ENCODE measurements at places on chromosomes 4 and X.

DNA sequence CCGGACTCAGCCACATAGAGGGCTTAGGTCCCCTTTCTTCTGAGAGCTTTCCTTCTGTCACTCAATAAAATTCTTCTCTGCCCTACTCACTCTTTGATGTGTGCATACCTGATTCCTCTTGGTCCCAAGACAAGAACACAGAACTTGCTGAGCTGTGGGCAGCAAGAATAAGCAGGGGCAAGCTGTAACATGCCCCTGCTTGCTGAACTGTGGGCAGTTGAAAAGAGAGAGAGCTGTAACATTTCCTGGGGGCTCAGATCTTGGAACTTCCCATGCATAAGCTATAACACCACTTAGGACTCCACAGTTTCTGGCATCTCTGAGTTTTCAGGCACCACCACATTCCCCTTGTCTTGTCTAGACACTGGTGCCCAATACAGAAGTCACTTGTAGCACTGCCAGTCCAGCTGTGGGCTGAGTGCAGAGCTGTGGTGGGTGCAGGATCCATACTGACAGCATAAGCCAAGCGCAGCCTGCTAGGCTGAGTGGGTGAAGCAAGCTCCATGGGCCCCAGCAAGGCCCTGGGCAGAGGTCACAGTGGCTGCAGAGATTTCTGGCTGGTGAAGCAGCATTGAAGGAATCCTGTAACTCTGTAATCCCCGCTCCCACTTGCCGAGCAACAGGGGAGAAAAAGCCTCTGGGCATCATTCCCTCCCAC, 241.2 kb downstream of the PCDH10 start:
- no peak for DNase-seq

- DNase-seq, result no peak
These were observed 47.9 kb upstream of the RGN start for GRCh38 chrX:47030339-47030738.

DNA sequence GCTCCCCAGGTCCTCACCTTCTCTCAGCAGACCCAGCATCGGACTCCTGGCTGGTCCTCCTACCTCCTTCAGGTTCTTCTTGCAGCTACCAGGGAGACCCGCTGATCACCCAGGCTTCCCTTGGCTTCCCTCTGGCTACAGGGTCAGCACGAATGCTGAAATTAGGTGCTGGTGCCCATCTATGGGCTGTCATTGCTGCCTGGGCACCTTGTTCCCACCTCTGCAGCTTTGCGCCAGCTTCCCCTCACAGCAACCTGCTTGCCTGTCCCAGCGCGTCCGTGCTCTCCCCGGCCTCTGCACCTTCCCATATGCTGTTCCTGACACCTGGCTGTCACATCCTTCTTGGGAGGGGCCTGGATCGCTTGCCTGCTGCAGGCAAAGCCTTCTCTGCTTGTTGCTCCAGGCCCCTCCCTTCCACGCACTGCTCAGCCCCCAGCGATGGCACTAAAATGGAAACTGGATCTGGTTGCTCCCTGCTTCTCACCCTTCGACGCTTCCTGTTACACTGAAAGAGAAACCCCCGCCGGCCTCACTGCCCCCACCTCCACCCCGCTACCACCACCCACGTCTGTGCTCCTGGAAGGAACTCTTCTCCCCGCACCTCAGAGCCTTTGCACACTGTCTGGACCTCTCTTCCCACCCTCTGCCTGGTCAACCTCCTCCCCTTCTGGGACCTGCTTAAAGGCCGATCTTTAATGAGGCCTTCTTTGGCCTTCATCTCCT, 22.2 kb downstream of the C4orf50 start:
- no peak for DNase-seq

DNA sequence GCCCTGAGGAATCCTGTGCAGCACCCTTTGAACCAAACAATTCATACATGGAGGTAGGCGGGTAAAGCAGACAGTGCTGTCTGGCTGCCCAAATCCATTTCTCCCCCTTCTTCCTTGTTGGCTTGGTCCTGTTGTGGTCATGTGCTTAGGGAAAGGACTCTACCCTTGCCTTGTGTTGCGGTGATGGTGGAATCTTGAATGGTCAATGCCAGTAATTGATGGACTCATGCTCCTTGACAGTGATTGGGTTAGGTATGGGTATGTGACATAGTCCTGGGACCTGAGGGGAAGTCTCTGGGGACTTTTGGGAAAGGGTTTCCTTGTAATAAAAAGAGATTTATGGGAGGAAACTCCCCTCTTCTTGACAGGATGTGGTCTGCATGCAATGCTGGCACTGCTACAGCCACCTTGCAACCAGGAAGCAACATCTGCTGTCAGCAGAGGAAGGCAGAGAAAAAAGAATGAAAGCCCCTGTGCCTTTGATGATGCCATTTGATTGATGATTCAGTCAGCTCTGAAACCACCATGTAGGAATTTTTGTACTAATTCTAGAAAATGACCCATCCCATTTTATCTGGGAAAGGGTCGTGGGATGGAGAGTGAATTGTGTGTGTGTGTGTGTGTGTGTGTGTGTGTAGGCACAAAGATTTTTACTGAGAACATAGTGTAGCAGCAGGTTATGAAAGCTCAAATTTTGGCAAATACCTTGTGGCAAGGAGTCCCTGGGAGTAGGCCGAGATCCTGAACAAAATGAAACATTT, 30.0 kb upstream of the HUWE1 start:
- peak; percentile 15 for DNase-seq

GRCh38 chr4:78726546-78726945, 49.6 kb upstream of the BMP2K start:
- no peak for DNase-seq

DNA sequence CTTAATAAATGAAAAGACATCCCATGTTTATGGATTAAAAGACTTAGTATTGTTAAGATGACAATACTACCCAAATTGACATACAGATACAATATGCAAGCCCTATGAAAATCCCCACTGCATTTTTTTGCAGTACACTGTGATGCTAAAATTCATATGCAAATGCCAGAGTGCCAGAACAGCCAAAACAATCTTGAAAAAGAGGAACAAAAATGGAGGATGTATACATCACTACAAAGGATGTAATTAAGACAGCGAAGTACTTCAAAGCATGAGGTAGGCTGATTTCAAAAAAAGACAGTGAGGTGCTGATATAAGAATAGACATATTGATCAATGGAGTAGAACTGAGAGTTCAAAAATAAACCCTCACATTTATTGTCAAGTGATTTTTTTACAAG, 47.3 kb downstream of the SATL1 start:
- DNase-seq, result no peak

DNA sequence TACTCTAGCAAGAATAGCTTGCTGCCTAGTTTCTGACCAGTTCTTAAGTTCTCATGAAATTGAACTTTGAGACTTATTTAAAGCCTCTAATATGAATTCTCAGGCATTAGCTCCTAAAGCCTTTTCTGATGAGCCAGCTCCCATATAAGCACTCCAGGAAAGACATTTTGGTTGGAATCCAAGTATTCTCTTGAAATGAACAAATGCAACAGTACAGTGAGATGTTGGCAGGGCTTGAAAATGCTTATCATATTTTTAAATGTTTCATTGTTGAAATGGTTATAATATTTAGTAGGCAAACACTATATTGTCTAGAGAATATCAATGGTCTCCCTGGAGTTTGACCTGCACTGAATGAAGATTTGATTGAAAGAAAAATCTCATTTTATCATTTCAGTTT, 240.3 kb downstream of the ANK2 start:
- DNase-seq, result no peak

Data from stimulated activated CD8-positive, alpha-beta memory T cell treated with anti-CD3 and anti-CD28 coated beads, Interleukin-7, amount 100 ng/mL, for 1 hour (primary cell).